NCI-H1092 (cell line): ENCODE measurements at places on chromosomes 4 and X.

DNA sequence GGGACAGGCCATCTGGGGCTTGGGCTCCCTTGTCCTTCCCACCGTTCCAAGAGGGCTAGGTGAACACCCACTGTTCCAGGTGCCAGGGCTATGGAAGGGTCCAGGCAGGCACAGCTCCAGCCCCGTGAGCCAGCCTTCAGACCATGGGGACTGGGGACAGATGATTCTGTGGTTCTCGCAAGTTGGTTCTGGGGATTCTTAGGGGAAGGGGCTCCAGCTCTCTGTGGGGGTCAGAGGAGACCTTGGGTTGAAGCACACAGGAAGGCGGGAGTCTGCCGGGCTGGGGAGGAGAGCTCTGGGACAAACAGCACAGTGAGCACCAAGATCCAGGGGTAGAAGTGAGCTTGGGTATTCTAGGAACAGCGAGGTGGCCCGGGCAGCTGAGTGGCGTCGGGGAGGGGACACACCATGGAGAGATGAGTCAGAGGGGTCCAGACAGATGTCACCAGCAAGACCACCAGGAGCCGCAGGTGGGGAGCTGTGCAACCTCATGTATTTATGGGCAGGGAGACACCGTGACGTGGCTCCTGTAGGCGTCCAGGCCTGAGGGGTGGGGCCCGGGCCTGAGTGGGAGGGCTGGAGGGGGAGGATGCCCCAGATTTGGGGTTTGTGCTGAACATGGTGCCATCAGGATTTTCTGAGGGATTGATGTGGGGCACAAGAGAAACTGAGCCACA lies 48.8 kb upstream of the HMX1 start:
- DNase-seq = no peak

DNA sequence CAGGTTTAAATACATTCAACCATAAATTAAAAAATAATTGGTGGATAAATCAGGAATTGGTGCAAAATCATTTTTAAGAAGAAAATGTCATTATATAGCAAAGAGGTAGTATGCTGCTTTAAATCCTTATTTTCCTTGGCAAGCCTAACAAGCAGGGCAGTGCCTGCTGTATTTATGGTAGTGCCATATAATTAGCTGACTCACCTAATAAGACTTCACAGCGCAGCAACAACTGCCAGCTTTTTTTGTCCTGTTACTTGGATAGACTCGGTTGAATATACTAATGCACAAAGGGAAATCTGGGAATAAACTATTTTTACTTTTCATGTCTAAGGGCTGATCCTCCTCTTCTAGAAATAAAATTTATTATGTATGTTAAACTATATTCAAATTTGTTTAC lies 99.1 kb downstream of the SNCA start:
- DNase-seq = no peak

GRCh38 chr4:13849778-13850177 lies 222.3 kb upstream of the BOD1L1 start:
- no peak for DNase-seq

GRCh38 chr4:78661086-78661690 lies 109.6 kb downstream of the ANXA3 start:
- DNase-seq = no peak

GRCh38 chr4:85543832-85544231 lies 68.9 kb downstream of the ARHGAP24 start:
- no peak for DNase-seq

- DNase-seq = no peak
Observed at GRCh38 chrX:49999087-49999486, 76.7 kb downstream of the CLCN5 start.

DNA sequence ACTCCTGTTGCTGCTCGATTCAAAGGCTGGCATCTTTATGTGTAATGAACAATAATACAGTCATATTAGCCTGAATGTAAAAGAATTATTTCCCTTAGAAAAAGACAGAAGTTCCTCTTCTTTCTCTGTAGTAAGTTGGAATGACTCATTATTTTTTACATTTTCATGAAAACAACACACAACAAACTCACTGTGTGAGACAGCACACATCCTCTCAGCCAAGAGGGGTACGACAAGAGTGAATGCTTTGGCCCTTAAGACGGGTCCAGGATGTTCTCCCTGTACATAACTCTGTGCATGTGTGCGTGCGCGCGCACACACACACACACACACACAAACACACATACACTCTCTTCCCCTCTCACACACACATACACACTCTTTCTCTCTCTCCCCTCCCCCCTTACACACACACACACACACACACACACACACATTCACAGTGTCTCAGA lies 72.8 kb downstream of the MANBA start:
- no peak for DNase-seq

GRCh38 chr4:147987252-147987651 lies 255.4 kb downstream of the ARHGAP10 start:
- DNase-seq = no peak

DNA sequence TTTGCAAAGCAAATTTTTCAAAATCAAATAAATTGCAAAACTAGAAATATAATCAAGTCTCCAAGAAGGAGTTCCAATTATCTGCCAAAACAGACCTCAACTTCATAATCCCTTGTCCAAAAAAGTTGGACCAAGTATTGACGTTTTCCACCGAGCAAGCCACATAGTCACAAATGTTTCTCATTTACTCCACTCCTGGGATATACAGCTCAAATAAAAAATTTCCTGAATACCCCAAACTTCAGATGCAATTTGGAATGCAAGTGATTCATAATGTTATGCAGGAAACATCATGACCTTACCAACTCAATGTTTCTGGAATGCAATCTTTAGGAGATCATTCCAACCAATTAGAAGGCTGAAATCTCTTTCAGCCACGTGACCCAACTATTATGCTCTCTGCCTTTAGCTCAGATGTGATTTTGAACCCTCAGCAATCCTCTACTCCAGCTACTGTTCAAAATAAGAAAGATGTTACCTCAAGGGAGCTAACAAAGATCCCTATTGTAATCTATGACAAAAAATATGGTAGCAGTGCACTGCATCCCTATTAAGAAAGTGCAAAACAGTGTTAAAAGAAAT lies 72.4 kb downstream of the PRDM5 start:
- DNase-seq = no peak

GRCh38 chrX:143663755-143664154 lies 27.9 kb upstream of the SLITRK4 start:
- DNase-seq = no peak

- no peak for DNase-seq
Observed at GRCh38 chrX:57929373-57929772, 19.1 kb upstream of the ZXDA start.

GRCh38 chr4:175280153-175280552 lies 362.0 kb downstream of the ADAM29 start:
- DNase-seq = no peak

DNA sequence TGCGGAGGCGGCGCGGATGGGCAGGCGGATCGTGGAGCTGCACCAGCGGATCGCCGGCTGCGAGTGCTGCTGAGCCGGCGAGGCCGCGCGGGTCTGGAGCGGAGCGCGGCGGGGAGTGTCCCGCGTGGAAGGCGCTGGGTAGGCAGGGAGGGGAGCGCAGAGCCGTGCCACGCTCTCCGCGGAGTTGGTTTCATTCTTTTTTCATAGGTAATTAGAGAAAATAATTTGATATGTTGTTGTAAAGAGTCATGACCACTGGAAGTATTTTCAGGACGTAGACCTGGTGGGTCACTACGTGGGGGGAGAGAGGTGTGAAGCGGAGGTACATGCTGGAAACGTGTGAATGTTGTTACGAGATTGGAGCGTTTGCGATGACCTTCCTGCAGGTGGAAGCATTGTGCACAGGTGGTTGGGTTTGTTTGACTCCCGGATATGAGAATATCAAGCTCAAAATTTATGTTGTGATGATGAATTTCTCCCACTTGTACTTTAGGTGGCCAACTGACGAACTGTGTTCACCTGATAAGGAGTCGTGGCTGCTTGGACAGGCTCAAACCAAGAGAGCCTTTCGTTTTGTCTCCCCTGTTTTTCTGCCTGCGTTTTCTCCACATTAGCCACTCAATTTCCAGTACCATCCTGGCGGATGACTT lies 19.1 kb upstream of the S100P start:
- no peak for DNase-seq

DNA sequence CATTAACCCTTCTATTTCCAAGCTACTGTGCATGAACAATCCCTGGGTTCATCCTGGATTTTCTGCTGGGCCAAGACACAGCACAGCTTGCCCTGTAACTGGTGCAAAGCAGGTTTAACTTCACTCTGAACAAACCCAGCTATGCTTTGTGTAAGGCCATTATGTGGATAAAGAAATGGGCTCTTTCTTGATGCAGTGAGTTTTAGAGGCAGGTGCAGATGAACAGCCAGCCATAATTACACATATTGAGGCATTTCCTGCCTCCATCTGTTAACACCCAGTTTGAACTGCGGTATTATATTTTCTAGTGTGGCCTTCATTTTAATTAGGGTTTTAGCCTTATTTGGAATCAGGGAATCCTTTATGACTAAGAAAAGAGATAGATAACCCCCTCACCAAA lies 68.7 kb upstream of the ARX start:
- DNase-seq = no peak

DNA sequence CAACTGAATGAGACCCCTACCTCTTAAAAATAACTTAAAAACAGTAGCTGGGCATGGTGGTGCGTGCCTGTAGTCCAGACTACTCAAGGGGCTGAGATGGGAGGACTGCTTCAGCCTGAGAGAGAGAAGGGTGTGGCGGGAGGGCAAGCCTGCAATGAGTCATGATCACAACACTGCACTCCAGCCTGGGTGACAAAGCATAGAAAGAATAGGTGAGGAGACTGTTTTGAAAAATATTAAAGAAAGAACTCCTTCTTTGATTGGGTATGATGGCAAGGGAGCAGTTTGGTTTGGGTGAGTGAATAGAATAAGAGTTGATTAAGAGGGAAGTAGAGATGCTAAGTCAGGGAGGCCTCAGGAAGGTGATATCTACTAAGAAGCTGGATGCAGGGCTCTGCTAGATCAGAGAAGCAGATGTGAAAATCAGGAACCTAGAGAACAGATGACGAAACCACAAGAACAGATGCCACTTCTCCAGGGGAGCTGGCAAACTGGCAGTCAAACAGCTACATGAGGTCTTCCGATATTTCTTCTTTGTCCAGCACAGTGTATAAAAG lies 318.6 kb downstream of the OPHN1 start:
- no peak for DNase-seq

DNA sequence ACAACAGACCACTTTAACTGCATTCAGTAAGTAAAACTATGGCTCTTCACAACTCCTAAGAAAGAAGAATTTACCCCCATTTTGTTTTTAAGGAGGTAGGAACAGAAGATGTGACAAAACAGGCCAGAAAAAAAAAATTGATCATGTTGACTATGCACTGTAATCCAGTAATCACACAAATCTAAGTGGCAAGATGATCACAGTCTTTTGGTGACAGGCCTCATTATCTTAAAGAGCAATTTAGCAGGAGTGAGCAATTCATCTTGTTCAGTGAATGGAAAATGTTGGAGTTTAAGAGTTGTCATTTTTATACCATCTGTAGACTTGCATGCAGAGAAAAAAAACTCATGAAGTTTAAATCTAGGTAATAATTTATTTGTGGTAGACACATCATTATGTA lies 115.1 kb downstream of the SLC39A8 start:
- DNase-seq = no peak

- DNase-seq = no peak
Observed at GRCh38 chrX:109155161-109155560, 326.7 kb downstream of the GUCY2F start.

DNA sequence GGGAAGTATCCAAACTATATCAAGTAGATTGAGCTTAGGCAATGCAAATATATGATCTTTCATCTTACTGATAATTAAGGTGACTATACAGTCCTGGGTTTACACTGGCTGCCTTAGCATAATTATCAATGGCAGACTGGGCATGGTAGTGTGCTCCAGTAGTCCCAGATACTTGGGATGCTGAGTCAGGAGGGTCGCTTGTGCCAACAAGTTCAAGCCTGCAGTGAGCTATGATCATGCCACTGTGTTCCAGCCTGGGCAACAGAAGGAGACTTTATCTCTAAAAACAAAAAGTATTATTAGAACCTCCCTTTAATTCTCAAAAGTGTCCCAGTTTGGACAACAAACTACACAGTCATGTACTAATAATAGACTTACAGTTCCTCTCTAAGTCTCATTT lies 99.4 kb upstream of the RASGEF1B start:
- DNase-seq = no peak

DNA sequence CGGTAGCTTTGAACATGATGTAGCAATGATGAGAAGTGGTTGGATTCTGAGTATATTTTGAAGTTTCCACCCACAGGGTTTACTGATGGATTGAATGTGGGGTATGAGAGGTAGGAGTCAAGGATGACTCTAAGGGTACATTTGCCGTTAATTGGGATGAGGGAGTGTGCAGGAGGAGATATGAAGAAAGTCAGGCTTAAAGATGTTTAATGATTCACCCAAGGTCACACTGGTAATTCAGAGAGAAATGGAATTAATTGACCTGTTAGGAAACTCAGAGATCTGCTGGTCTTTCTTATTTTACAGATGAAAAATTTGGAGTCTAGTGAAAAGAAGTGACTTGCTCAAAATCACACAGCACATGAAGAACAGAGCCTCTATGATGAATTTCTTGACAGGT lies 390.7 kb downstream of the GBA3 start:
- no peak for DNase-seq

- DNase-seq = no peak
Observed at GRCh38 chrX:11867610-11868345, 109.7 kb downstream of the MSL3 start.

- DNase-seq = no peak
Observed at GRCh38 chrX:102958794-102959193, 21.7 kb downstream of the RAB40AL start.

GRCh38 chr4:16775411-16776154 lies 122.9 kb downstream of the LDB2 start:
- no peak for DNase-seq

DNA sequence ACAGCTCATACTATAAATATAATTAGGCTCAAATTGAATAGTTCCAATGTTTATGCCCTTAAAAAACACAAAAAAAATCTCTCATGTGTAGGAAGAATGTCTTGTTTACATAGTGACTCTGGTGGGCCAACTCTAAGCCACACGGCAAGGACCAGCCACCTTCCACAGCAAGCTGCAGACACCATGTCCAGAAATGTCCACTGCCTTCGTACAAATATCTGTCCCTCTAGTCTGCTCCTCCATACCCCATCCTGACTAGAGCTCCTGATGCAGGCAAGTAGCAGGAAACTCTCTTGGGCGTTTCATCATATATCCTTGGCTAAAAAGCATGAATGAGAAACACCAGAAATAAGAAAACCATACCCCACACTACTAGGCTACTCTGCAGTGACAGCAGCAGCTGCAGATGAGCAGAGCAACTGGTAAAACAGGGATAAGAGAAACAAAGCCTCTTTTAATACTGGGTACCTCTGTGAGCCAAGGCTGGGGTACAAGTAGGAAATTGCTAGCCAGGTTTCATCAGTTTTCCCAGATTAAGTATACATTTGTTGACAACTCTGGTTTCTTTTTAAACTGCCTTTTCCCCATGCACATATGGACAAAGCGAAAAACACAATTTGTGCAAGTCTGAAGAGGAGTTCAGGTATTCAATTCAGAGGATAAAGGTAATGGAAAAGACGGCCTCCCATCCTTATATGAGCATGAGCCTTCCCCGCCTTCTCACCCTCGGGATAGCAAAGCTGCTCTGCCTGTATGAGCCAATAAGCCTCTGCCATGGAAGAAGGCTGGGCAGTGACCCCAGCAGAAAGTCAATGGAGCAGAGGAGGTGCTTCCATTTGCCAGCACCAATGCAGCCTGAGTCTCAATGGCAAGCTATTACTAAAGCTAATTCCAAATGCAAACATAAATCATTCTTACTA lies 245.4 kb downstream of the DCLK2 start:
- DNase-seq = no peak
